ENCODE measurements at places on chromosomes 12 and 14. TPM values are rescaled to one million over a fixed set of nuclear protein-coding genes. Genes with fewer than 3 reads are reported as not detected.

GRCh38 chr14:96231526-96232130 lies 24.4 kb upstream of the BDKRB1 start:
- DNase-seq: no peak
- no peaks in the 10 kb centered on the region for H3K36me3 ChIP-seq
- peaks cover 4% of the 10 kb centered on the region for H3K4me1 ChIP-seq
- H3K4me3 ChIP-seq: no peak overlapping the region
- H3K27ac ChIP-seq: no peak overlapping the region
- no peaks in the 10 kb centered on the region for H3K27me3 ChIP-seq

The PRH2 gene
- not detected for total RNA-seq

The AKAP3 gene
- 3.5 TPM for total RNA-seq

GRCh38 chr14:93319958-93320357 lies 12.9 kb downstream of the BTBD7 start:
- no peak for DNase-seq
- H3K4me1 ChIP-seq: peaks cover 37% of the 10 kb centered on the region
- H3K27ac ChIP-seq: no peak overlapping the region
- no peaks in the 10 kb centered on the region for H3K27me3 ChIP-seq
- H3K4me3 ChIP-seq: no peak overlapping the region
- no peaks in the 10 kb centered on the region for H3K36me3 ChIP-seq

- H3K4me1 ChIP-seq: no peaks in the 10 kb centered on the region
- no peak overlapping the region for H3K27ac ChIP-seq
- no peaks in the 10 kb centered on the region for H3K36me3 ChIP-seq
- H3K4me3 ChIP-seq: no peak overlapping the region
- no peak for DNase-seq
Measured at GRCh38 chr12:93533310-93533709, 39.2 kb upstream of the SOCS2 start.

DNA sequence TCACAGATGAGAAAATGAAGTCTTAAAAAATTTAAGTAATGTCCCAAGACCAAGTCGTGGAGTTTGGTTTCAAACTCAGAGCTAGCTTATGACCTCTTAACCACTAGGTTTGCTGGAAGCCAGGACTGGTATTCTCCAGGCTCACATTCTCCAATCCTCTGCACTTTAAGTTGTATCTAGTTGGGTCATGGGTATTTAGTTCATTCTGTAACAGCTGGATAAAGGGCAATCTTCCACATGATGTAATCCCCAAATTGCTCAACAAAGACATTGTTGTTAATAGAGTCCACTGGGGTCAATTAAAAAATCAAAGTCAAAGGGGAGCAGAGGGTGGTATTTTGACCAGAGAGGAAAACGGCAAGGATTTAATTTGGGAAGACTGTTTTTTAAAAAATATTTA lies 17.8 kb upstream of the GAS2L3 start:
- no peaks in the 10 kb centered on the region for H3K27me3 ChIP-seq
- no peak overlapping the region for H3K4me3 ChIP-seq
- peaks cover 10% of the 10 kb centered on the region for H3K4me1 ChIP-seq
- H3K27ac ChIP-seq: no peak overlapping the region

GRCh38 chr14:91046488-91047072 lies 13.9 kb downstream of the RPS6KA5 start:
- H3K27me3 ChIP-seq: no peaks in the 10 kb centered on the region
- no peak overlapping the region for H3K27ac ChIP-seq
- H3K4me3 ChIP-seq: no peak overlapping the region
- no peaks in the 10 kb centered on the region for H3K36me3 ChIP-seq
- DNase-seq: no peak
- H3K4me1 ChIP-seq: no peaks in the 10 kb centered on the region

DNA sequence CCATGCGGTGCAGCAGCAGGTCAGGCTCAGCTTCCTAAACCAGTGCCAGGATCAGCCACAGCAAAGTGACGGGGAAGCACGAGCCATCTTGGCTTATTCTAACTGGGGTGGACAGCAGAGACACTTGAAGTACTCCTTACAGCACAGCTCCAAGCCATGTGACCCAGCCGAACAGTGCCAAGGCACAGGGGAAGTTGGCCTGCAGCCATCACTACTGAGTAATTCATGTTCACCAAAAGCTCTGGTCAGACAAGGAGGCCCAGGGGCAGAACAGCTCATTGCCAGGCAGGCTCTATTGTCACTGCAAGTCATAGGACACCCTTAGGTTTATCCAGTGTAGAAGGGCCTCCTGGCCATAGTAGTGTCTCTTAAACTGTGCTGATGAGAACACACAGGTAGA lies 23.4 kb upstream of the SLC35F4 start:
- H3K27me3 ChIP-seq: peaks cover 27% of the 10 kb centered on the region
- H3K4me3 ChIP-seq: no peak overlapping the region
- no peak for DNase-seq
- H3K27ac ChIP-seq: no peak overlapping the region

DNA sequence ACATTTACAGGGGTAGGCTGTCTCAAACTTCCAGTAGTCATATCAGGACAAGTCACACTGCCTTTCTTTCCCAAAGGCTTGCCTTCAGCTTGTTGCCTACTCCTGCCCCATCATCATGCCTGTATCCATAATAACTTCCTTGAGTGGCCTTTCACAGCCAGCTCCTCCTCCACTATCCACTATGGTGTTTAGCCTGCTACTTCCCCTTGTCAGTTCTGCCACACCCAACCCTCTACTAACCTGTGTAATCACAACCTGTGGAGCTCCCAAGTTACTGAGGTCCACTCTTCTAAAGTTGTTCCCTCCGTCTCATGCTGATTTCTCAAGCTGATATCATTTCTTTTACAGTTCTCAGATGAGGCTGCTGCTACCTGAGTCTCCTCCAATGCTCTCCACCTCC lies 159.9 kb downstream of the BMP4 start:
- no peaks in the 10 kb centered on the region for H3K36me3 ChIP-seq
- no peaks in the 10 kb centered on the region for H3K27me3 ChIP-seq
- no peak for DNase-seq

The UNC79 gene
- total RNA-seq: 2.2 TPM

- peaks cover 15% of the 10 kb centered on the region for H3K4me1 ChIP-seq
- H3K4me3 ChIP-seq: no peak overlapping the region
- no peak overlapping the region for H3K27ac ChIP-seq
- no peaks in the 10 kb centered on the region for H3K27me3 ChIP-seq
Measured at GRCh38 chr12:1504304-1504894, 90.0 kb downstream of the FBXL14 start.

The CD163L1 gene
- 1.6 TPM for total RNA-seq

- no peak overlapping the region for H3K27ac ChIP-seq
- DNase-seq: no peak
- peaks cover 2% of the 10 kb centered on the region for H3K27me3 ChIP-seq
- H3K4me3 ChIP-seq: no peak overlapping the region
- H3K36me3 ChIP-seq: no peaks in the 10 kb centered on the region
- no peaks in the 10 kb centered on the region for H3K4me1 ChIP-seq
Measured at GRCh38 chr14:91653451-91653850, 78.4 kb downstream of the CATSPERB start.

GRCh38 chr14:104137297-104138097 lies 890 bp upstream of the KIF26A start:
- DNase-seq: peak; percentile 82
- H3K36me3 ChIP-seq: no peaks in the 10 kb centered on the region
- H3K4me3 ChIP-seq: peak overlapping the region; percentile 71
- peaks cover 58% of the 10 kb centered on the region for H3K27me3 ChIP-seq
- H3K4me1 ChIP-seq: peaks cover 16% of the 10 kb centered on the region

GRCh38 chr12:18446061-18446644 lies 184.8 kb downstream of the PIK3C2G start:
- no peak overlapping the region for H3K27ac ChIP-seq
- H3K27me3 ChIP-seq: no peaks in the 10 kb centered on the region
- H3K4me1 ChIP-seq: no peaks in the 10 kb centered on the region
- no peaks in the 10 kb centered on the region for H3K36me3 ChIP-seq
- no peak for DNase-seq

The GPR137C gene
- 4.2 TPM for total RNA-seq

The SPIC gene
- total RNA-seq: not detected

- no peak overlapping the region for H3K4me3 ChIP-seq
- no peaks in the 10 kb centered on the region for H3K27me3 ChIP-seq
- no peak for DNase-seq
- no peaks in the 10 kb centered on the region for H3K4me1 ChIP-seq
Measured at GRCh38 chr12:85963326-85963725, 89.2 kb downstream of the NTS start.

DNA sequence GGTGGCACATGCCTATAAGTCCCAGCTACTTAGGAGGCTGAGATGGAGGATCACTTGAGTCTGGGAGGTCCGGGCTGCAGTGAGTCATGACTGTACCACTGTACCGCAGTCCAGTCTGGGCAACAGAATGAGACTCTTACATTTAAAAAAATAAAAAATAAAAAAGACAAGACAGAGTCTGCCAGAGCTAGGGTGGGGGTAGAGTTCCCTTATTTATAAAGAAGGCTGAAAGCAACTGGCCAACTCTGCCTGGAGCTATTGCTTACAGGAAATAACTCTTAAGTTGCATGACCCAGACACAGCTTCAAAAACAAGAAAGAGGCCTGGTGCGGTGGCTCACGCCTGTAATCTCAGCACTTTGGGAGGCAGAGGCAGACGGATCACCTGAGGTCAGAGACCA lies 31.5 kb downstream of the NUMB start:
- peaks cover 3% of the 10 kb centered on the region for H3K36me3 ChIP-seq
- peaks cover 17% of the 10 kb centered on the region for H3K4me1 ChIP-seq
- H3K27ac ChIP-seq: peak overlapping the region; percentile 47
- no peak overlapping the region for H3K4me3 ChIP-seq

DNA sequence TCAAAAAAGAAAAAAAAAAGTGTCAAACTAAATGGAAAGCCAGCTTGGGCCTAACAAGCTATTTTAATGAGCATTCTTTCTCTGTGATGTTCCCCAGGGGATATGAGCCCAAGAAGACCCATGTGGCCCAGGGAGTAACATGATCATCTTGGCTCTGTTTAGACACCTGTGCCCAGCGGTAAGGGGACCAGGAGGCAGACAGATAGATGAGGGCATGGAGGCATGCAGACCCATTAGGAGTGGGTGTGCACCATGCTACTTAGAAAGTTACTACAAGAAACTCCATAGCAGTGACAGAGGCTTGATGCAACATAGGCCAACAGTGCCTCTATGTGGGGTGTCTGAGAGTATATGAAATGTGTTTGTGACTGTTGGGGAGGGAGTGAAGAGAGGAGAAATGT lies 3.1 kb upstream of the CREBL2 start:
- peaks cover 22% of the 10 kb centered on the region for H3K4me1 ChIP-seq
- H3K36me3 ChIP-seq: peaks cover 1% of the 10 kb centered on the region
- DNase-seq: no peak
- H3K27me3 ChIP-seq: no peaks in the 10 kb centered on the region
- H3K4me3 ChIP-seq: peak overlapping the region; percentile 45

The MGAT4C gene
- under 0.01 TPM for total RNA-seq

- no peak overlapping the region for H3K4me3 ChIP-seq
- H3K27me3 ChIP-seq: no peaks in the 10 kb centered on the region
- H3K4me1 ChIP-seq: no peaks in the 10 kb centered on the region
- peaks cover 5% of the 10 kb centered on the region for H3K36me3 ChIP-seq
- DNase-seq: no peak
Measured at GRCh38 chr14:105641075-105641937, 114.9 kb downstream of the TMEM121 start.

The FITM1 gene
- 0.42 TPM for total RNA-seq

DNA sequence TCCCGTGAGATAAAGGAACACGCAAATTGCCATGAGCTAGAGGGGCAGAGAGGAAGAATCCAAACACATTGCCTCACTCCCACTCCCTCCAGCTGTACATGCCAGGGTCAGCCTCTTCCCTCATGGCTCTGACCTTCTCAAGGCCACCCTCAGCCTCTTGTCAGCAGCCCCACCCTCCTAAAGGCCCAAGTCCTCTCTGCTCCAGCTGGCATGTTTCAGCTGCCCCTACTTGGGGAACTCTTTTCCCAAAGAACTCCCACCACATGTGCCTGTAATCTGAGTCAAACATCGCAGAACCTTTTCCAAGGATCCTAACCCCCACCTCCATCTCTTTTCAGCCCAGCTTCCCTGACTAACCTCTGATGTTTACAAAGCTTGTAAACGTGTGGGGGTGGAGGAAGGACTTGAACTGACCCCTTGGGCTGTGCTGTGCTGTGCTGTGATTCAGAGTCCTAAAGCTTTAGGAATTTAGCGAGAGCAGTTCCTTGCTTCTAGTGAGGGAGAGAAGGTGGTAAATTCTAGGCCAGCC lies 7.3 kb upstream of the CACNB3 start:
- H3K36me3 ChIP-seq: no peaks in the 10 kb centered on the region
- DNase-seq: no peak
- H3K4me3 ChIP-seq: peak overlapping the region; percentile 68

- H3K27me3 ChIP-seq: no peaks in the 10 kb centered on the region
- no peak overlapping the region for H3K4me3 ChIP-seq
- no peak for DNase-seq
- H3K27ac ChIP-seq: no peak overlapping the region
- peaks cover 18% of the 10 kb centered on the region for H3K4me1 ChIP-seq
- peaks cover 4% of the 10 kb centered on the region for H3K36me3 ChIP-seq
Measured at GRCh38 chr14:104227806-104228205, 89.4 kb downstream of the KIF26A start.

GRCh38 chr12:8156416-8156815 lies 399 bp upstream of the ZNF705A start:
- H3K36me3 ChIP-seq: no peaks in the 10 kb centered on the region
- H3K27me3 ChIP-seq: peaks cover 16% of the 10 kb centered on the region
- H3K4me1 ChIP-seq: no peaks in the 10 kb centered on the region
- no peak overlapping the region for H3K4me3 ChIP-seq
- DNase-seq: no peak

The ZBTB39 gene
- 27.9 TPM for total RNA-seq

DNA sequence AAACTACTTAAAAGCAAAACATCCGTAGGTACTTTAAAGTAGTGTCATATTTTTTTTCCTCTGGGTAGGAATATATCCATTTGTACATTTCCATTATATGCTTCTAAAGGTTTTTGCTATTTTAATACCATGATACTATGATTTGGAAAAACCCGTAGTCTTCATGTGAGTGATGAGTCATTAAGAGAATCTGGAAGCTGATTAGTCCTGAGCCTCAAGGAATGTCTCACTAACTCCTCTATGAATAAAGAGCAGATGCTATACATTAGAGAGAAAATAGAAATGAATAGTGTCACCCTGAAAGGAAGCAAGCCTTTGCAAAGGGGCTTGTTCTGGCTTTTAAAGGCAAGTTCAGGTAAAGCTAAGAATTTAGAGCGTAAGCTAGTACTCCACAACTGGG lies 432.1 kb downstream of the CCDC91 start:
- H3K4me1 ChIP-seq: no peaks in the 10 kb centered on the region
- H3K27ac ChIP-seq: no peak overlapping the region
- no peaks in the 10 kb centered on the region for H3K36me3 ChIP-seq
- H3K27me3 ChIP-seq: no peaks in the 10 kb centered on the region

GRCh38 chr14:66254038-66254437 lies 232.1 kb upstream of the CCDC196 start:
- no peak overlapping the region for H3K4me3 ChIP-seq
- H3K4me1 ChIP-seq: no peaks in the 10 kb centered on the region
- no peaks in the 10 kb centered on the region for H3K27me3 ChIP-seq
- no peaks in the 10 kb centered on the region for H3K36me3 ChIP-seq
- no peak for DNase-seq

The PLCZ1 gene
- total RNA-seq: not detected

GRCh38 chr12:67647799-67648520 lies 585 bp upstream of the DYRK2 start:
- peaks cover 34% of the 10 kb centered on the region for H3K4me1 ChIP-seq
- peaks cover 3% of the 10 kb centered on the region for H3K36me3 ChIP-seq
- H3K4me3 ChIP-seq: peak overlapping the region; percentile 98
- DNase-seq: peak; percentile 56

The PCED1B gene
- 0.47 TPM for total RNA-seq

- no peaks in the 10 kb centered on the region for H3K36me3 ChIP-seq
- H3K4me1 ChIP-seq: no peaks in the 10 kb centered on the region
Measured at GRCh38 chr12:80099259-80099658, at the start of gene OTOGL. Gene OTOGL (plus strand): TSS chr12:80099537. CDS start chr12:80209432, 109,895 bp downstream.
